ENCODE measurements at places on chromosomes 3 and 15. TPM values are rescaled to one million over a fixed set of nuclear protein-coding genes. Genes with fewer than 3 reads are reported as not detected.

DNA sequence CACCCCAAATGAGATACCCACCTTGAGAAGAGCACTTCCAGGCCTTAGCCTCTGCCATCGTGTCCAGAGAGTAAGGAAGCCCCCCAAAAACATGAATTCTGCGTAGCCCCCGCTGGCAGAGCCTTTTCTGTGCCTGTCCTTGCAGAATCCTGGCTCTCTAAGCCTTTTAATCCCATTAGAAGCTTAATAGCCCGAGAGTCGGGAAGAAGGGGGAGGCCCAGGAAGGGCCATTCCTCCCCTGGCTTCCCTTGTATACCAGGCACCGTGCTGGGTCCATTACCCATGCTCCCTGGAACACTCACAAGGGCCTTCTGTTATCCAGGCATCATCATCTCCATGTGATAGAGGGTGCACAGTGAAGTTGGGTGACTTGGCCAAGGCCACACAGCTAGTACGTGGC lies 7.1 kb downstream of the SPTBN5 start:
- peaks cover 5% of the 10 kb centered on the region for H3K4me1 ChIP-seq
- DNase-seq = no peak
- no peaks in the 10 kb centered on the region for H3K27me3 ChIP-seq
- no peak overlapping the region for H3K4me3 ChIP-seq
- H3K36me3 ChIP-seq = no peaks in the 10 kb centered on the region
- H3K27ac ChIP-seq = no peak overlapping the region

GRCh38 chr15:81812456-81812855 lies 233.4 kb downstream of the MEX3B start:
- no peak for DNase-seq
- H3K27me3 ChIP-seq = no peaks in the 10 kb centered on the region
- H3K4me1 ChIP-seq = no peaks in the 10 kb centered on the region
- H3K36me3 ChIP-seq = no peaks in the 10 kb centered on the region
- H3K4me3 ChIP-seq = no peak overlapping the region

DNA sequence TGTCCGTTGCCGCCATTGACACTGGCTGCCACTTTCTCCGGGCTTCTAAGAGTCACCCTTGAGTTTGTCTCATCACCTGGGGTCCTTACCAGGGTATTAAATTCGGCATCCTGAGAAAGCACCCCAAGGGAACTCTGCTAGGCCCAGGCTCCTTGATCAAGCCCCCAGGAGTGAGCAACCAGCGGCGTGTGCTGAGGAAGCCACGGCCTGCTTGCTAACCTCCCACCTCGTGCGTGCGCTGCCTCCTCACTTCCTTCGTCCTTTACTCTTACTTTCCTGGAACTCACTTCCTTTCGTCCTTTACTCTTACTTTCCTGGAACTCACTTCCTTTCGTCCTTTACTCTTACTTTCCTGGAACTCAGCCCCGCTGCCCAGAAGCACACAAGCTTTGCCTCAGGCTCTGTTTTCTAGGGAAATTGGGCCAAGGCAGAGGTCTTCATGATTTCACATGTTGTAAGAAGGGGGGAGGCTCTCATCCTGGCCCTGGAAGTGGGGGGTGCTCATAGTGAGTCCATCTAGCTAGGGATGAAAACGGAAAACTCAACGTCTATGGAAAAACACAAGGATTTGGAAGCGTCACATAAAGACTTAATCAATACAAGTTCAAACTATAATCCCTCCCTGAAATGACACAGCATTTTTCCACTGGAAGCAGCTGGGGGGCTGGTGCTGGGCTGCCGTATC lies 36.7 kb upstream of the BDH1 start:
- H3K4me3 ChIP-seq = no peak overlapping the region
- DNase-seq = no peak
- H3K27ac ChIP-seq = no peak overlapping the region
- no peaks in the 10 kb centered on the region for H3K27me3 ChIP-seq

GRCh38 chr3:109021556-109021955 lies 67.9 kb upstream of the GUCA1C start:
- H3K4me1 ChIP-seq = no peaks in the 10 kb centered on the region
- H3K36me3 ChIP-seq = no peaks in the 10 kb centered on the region
- DNase-seq = no peak
- no peak overlapping the region for H3K4me3 ChIP-seq
- no peak overlapping the region for H3K27ac ChIP-seq
- H3K27me3 ChIP-seq = no peaks in the 10 kb centered on the region

DNA sequence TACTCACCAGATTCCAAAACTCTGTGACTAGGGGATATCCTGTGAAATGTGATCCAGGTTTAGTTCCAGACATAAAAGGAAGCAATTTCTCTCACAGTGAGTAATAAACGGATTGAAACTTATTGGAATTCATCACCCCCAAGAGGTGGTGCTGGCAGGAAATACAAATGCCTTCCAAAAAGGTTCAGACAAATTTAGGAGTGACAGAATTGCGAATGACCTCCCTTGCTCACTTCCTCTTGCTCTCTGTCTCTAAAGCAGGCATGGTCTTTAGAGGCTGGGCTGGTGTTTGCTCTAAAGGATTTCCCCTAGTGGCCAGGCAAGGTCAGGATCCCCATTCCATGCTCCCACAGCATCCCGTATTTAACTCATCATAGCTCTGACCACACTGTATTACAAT lies 449.4 kb upstream of the PPP2R3A start:
- peak; percentile 57 for DNase-seq
- peaks cover 7% of the 10 kb centered on the region for H3K4me1 ChIP-seq
- H3K4me3 ChIP-seq = no peak overlapping the region
- no peak overlapping the region for H3K27ac ChIP-seq
- H3K27me3 ChIP-seq = no peaks in the 10 kb centered on the region

DNA sequence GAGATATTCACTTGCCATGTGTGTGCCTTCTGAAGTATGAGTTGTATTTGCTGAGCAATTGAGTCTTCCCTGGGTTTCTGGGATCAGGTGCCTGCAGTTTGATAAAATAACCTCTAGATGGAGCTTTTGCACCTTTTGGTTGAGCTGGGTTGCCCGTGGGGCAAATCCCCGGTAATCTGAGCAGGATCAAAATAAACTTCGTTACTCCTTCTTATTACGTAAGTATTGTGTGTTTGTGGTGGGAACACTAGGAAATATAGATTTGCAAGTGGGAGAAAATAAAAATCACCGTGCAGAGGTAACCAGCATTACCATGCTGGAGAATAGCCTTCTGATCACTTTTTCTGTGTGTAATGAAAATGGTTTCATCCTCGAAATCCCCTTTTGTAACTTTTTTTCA lies 277.4 kb upstream of the NR2E3 start:
- H3K27me3 ChIP-seq = no peaks in the 10 kb centered on the region
- H3K4me1 ChIP-seq = no peaks in the 10 kb centered on the region
- no peak overlapping the region for H3K4me3 ChIP-seq
- no peak for DNase-seq
- no peak overlapping the region for H3K27ac ChIP-seq

GRCh38 chr15:45702041-45702440 lies 67.2 kb downstream of the SQOR start:
- H3K27ac ChIP-seq = no peak overlapping the region
- DNase-seq = no peak
- peaks cover 3% of the 10 kb centered on the region for H3K4me1 ChIP-seq
- no peak overlapping the region for H3K4me3 ChIP-seq
- H3K27me3 ChIP-seq = peaks cover 5% of the 10 kb centered on the region
- H3K36me3 ChIP-seq = no peaks in the 10 kb centered on the region

- DNase-seq = peak; percentile 50
- H3K4me1 ChIP-seq = peaks cover 26% of the 10 kb centered on the region
- H3K27ac ChIP-seq = no peak overlapping the region
- H3K4me3 ChIP-seq = no peak overlapping the region
Observed at GRCh38 chr3:45608885-45609284, 14.3 kb downstream of the LIMD1 start.

- H3K36me3 ChIP-seq = no peaks in the 10 kb centered on the region
- DNase-seq = no peak
- peaks cover 15% of the 10 kb centered on the region for H3K4me1 ChIP-seq
- no peaks in the 10 kb centered on the region for H3K27me3 ChIP-seq
Observed at GRCh38 chr3:141306922-141307321, 61.4 kb upstream of the ZBTB38 start.

Gene HHLA2
- not detected for total RNA-seq

GRCh38 chr3:5128849-5129248 lies 6.8 kb downstream of the ARL8B start:
- H3K27me3 ChIP-seq = no peaks in the 10 kb centered on the region
- no peaks in the 10 kb centered on the region for H3K36me3 ChIP-seq
- no peak for DNase-seq
- no peak overlapping the region for H3K27ac ChIP-seq

DNA sequence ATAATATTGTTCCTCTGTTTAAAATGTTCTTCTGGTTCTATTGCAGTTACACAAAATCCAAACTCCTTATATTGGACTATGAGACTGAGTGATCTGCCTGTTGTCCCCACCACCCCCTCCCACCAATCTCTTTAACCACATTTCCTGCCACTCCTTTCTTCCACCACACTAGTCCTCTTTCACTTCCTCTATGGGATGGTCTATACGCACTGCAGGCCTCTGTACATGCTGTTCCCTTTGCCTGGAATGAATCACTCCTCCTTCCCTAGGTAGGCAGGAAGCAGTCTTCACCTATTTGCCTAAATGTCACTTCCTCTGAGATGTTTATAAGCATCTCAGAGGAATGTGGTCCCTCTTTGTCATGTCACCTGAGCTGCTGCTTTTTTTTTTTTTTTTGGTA lies 4.0 kb downstream of the MAP2K1 start:
- no peaks in the 10 kb centered on the region for H3K27me3 ChIP-seq
- no peak overlapping the region for H3K27ac ChIP-seq
- no peaks in the 10 kb centered on the region for H3K36me3 ChIP-seq

- H3K4me1 ChIP-seq = peaks cover 74% of the 10 kb centered on the region
- peak within 1 kb of the TSS; percentile 58 for H3K4me3 ChIP-seq
- DNase-seq = no peak
- H3K27ac ChIP-seq = peak within 1 kb of the TSS; percentile 92
- H3K36me3 ChIP-seq = peaks cover 8% of the 10 kb centered on the region
Observed at GRCh38 chr3:48595075-48595525, at the start of gene COL7A1. Gene COL7A1 (minus strand): TSS chr3:48595329. CDS start chr3:48595159, 170 bp downstream.

Gene C3orf80
- 13.7 TPM for total RNA-seq

All from astrocyte (in vitro differentiated cells and primary cell).